ENCODE measurements at places on chromosomes 16 and 17. TPM values are rescaled to one million over a fixed set of nuclear protein-coding genes. Genes with fewer than 3 reads are reported as not detected.

Gene KCNAB3
- 1.2 TPM for total RNA-seq

Gene SERPINF2
- not detected for total RNA-seq

Gene KRTAP1-5
- not detected for total RNA-seq

Gene ACSM2A
- not detected for total RNA-seq

Gene KIF18B
- total RNA-seq = 0.41 TPM

Gene DPEP3
- total RNA-seq = not detected

Gene CDH3
- 9.4 TPM for total RNA-seq

Gene SLC12A3
- total RNA-seq = not detected

Gene CD300E
- total RNA-seq = under 0.01 TPM

Gene TP53TG3F
- not detected for total RNA-seq

Gene CA4
- total RNA-seq = 0.41 TPM

Gene COX4I1
- total RNA-seq = 228 TPM

Gene C16orf89
- total RNA-seq = 3.3 TPM

Gene SF3B3
- total RNA-seq = 71.3 TPM

Gene GUCY2D
- under 0.01 TPM for total RNA-seq

Gene GGNBP2
- total RNA-seq = 67.7 TPM

Gene BCAR1
- 21.6 TPM for total RNA-seq

Gene PRSS22
- total RNA-seq = not detected
